ENCODE measurements at places on chromosomes 16 and 17. TPM values are rescaled to one million over a fixed set of nuclear protein-coding genes. Genes with fewer than 3 reads are reported as not detected.

Gene TBC1D3E
- total RNA-seq: not detected

Gene ATXN7L3
- 135 TPM for total RNA-seq

Gene PRSS27
- 6.3 TPM for total RNA-seq

Gene DDX19B
- total RNA-seq: 36.4 TPM

Gene PDILT
- not detected for total RNA-seq

Gene PPL
- total RNA-seq: 62.7 TPM

Gene MON1B
- 55.4 TPM for total RNA-seq

Gene TEX19
- not detected for total RNA-seq

Gene PCYT2
- total RNA-seq: 93.2 TPM

Gene ABCA10
- 0.44 TPM for total RNA-seq

Gene TPSAB1
- total RNA-seq: not detected

All from progenitor cell of endocrine pancreas (in vitro differentiated cells).